ENCODE measurements at places on chromosomes 1 and 21.

DNA sequence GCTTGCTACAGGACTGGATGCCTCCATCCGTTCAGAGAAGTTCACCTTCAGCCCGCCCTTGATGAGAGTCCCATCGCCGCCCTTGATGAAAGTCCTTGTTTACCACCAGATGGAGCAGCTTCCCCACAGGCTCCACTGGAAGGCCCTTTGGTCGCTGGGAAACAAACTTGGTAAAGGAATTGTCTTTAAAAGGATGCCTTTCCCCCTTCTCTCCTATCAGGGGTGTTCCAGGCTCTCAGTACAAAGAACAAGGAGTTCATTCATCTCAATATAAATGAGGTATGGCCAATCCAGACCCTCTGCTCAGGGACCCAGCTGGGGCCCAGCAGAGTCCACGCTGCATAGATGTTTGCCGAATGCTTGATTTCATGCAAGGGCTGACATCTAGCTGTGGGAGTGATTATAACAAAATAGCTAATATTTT is 50.8 kb downstream of the CAPN9 start:
- DNase-seq = no peak

GRCh38 chr1:210949039-210949438 is 184.9 kb downstream of the KCNH1 start:
- DNase-seq = no peak

GRCh38 chr1:110207831-110208230 is 2.3 kb upstream of the KCNC4 start:
- no peak for DNase-seq

- peak; percentile 60 for DNase-seq
These were observed 13.6 kb downstream of the PPFIA4 start for GRCh38 chr1:203039609-203040512.

- no peak for DNase-seq
These were observed 601.0 kb downstream of the NUF2 start for GRCh38 chr1:163922743-163923201.

GRCh38 chr1:218255090-218255489 is 30.0 kb upstream of the RRP15 start:
- DNase-seq = no peak

DNA sequence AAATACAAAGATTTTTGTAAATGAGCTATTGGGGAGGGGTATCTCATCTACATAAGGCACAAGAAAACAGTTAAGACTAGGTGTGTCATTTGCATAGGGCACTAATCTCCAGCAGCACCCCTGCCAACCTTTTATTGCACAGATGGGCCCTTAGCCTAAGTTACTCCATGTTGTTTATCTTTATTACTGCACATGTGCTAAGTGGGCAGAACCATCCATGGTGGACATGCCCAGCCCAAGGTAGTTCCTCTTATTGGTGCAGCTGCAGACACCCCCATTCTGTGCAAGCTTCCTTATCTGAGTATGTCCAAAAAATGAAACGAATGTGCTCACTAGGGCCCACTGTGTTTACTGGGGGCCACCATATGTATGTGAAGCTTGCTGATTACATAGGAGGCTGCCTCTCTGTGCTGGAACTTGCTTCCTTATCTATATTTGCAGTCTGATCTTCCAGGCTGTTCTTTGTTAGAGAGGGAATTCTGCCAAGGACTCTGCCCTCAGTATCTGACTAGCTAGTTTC is 77.3 kb upstream of the NEK7 start:
- no peak for DNase-seq

DNA sequence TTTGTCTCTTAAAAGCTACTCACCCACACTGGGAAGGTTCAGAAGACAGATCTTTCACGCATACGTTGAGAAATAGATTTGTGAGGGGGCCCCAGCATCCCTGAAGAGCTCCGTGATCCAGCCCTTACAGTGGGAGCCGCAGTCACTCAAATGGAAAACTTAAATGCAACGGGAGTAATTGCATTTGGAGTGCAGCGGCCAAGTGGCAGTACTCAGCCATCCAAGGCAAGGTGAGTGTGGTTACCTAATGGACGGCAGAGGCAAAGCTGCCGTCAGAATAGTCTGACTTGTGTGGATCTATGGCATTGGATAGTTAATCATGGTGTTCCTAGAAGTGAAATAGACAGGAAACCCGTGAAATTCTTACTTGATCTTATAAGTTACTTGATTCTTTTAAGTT is 5.1 kb downstream of the SPSB1 start:
- no peak for DNase-seq

GRCh38 chr21:46561445-46562090 is 43.3 kb downstream of the S100B start:
- DNase-seq = no peak
